ENCODE measurements at places on chromosomes 13 and 19.

DNA sequence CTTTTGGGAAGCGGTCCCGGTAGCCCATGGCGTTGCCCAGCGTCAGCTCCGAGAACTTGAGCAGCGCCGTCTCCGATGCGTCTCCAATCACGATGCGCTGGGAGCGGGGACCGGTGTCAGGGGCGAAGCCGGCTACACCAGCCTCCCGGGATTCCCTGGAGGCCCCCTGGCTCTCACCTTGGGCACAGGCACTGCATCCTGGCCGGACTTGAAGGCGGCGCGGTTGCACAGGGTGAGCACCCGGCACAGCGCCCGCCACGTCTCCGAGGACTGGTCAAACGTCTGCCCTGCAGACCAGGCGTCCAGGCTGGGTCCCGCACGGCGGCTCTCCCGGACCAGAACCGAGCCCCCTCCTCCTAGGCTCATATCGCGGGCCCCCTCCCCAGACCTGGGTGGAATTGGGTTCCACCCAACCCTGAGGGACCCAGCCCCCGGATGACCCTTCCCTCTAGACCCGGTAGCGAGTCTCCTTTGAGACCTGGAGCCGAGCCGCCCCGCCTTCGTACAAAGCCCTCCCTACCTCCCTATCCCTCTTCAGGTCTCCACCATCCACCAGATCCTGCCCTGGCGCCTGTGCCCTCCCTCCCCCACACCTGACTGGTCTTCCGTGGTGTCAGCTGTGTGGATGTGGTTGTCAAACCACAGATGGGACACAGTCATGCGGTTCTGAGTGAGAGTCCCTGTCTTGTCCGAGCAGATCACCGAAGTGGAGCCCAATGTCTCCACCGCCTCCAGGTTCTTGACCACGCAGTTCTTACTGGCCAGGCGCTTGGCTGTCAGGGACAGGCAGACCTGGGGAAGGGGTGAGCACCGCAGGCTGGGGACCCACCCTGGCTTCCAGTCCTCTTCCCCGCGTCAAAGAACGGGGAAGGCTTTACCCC lies 4.8 kb downstream of the ATP4A start:
- no peak for DNase-seq

GRCh38 chr19:5186293-5187050 lies 154.1 kb downstream of the PTPRS start:
- DNase-seq: no peak

- DNase-seq: peak; percentile 49
These were observed 18.3 kb downstream of the PABPC3 start for GRCh38 chr13:25114220-25114619.

DNA sequence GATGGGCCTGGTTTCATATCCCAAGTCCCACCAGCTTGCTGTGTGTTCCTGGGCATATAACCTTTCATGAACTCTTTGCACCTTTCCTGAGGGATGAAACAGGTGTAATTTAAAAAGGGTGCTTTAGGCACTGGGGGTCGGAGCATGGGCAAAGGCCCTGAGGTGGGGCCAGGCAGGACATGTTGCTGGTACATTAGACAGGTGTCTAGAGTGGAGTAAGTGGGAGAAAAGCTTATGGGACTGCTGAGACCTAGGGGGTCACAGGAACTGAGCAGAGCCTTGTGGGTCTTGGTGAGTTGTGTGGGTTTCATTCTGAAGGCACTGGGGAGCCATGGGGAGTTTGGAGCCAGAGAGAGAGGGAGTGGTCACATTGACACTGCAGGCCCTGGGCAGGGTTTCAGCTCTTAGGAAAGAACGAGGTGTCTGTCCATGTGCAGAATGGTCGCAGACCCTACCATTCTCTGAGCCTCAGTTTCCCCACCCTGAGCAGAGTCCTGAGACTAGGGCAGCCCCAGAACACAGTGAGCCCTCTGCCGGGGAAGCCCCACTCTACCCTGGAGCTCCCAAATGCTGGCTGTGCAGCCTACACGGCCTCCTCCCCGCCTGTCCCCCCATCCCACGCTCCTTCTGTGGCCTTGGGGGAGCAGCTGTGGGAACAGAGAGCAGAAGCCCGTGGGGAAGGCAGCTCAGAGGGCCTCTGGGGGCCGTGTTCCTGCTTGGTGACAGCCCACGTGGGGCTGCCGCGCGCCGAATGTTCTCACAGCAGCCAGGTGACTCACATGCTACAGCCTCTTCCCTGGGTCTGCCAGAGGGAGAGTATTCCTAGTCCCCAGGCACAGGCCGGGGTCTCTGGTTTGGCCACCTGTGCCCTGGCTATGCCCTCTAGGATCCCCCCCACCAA lies 7.3 kb upstream of the HOMER3 start:
- no peak for DNase-seq

GRCh38 chr13:27830010-27830409 lies 37.7 kb downstream of the GSX1 start:
- DNase-seq: no peak

DNA sequence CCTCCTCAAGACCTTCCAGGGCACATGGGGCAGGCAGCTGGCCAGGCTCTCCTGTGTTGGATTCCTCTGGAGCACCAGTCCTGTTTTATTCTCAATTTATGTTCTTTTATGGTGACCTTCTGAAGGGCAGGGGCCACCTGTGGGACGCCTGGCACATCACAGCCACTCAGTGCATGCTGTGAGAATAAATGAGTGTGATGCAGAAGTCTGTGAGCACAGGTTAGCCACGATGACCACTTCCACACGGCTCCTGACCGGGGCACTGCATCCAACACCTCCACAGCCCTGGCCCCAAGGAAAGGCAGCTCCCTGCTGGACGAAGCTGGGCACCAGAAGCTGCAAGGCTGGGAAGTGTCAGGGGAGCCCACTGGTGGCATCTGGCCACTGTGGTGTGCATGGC lies 122.8 kb downstream of the CRYL1 start:
- no peak for DNase-seq
